GM23248 (cell line): ENCODE measurements at places on chromosomes 3 and 15.

GRCh38 chr3:65714134-65714533 is 324.6 kb downstream of the MAGI1 start:
- DNase-seq: peak; percentile 17

- no peak for DNase-seq
These were observed 186.2 kb downstream of the GOLGA6L6 start for GRCh38 chr15:20355256-20355868.

DNA sequence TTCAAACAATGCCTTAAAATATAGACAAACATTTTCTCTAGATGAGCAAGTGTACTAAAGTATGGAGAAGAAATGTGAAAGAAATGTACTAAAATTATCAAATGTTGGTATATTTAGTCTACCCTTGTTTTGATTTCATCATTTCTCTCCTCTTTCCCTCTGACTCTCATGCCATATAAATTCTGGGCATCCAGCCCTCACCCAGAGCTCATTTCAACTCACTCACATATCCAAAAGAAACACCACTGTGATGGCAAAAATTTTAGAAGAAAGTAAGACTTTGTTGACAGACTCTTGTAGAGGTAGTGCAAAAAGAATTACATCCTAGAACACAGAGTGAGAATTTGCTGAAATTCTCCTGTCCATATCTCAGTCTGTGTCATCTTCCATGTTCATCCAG is 377.8 kb upstream of the SUCLG2 start:
- no peak for DNase-seq

GRCh38 chr3:108378153-108378951 is 82.0 kb downstream of the HHLA2 start:
- DNase-seq: no peak

- DNase-seq: peak; percentile 93
These were observed 270.7 kb upstream of the LRTM1 start for GRCh38 chr3:55198554-55198953.

GRCh38 chr3:43326891-43327581 is 40.7 kb downstream of the SNRK start:
- DNase-seq: peak; percentile 10

DNA sequence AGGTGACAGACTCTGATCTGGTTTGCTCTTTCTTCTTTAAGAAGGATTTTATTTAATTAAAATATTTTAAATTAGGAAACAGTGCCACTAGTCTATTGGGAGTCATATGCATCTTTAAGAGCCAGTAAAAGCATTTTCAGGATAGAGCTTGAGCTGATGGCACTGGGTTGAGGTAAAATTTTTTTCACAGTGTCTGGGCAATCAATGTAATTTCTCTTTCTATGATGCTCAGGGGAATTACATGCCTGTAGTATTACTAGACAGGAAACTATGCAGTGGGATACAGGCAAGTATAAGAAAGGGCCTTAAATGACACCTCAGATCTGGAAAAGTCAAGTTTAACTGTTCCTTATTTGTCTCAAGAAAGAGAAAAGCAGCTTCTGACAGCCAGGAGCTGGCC is 76.4 kb downstream of the GAP43 start:
- DNase-seq: peak; percentile 67

GRCh38 chr15:54011656-54012055 is 33.4 kb downstream of the UNC13C start:
- no peak for DNase-seq

GRCh38 chr3:148896062-148896461 is 31.0 kb downstream of the CPA3 start:
- no peak for DNase-seq

DNA sequence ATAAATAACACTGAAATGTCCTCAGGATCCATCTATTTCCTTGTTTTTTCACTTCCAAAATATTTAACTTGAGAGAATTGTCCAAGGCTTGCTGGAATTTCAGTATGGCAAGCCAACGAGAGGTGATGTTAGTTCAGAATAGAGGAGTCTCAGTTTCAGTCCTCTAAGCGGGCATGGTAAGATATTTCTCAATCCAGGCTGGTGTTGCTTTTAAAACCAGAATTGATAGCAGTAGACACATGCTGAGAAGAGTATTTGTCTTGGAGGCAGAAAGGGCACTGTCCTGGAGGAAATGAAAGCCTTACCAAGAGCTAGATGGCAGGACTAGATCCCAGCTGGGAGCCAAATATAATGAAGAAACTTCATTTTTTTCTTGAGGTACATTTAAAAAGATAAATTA is 23.1 kb downstream of the PHLDB2 start:
- DNase-seq: no peak

GRCh38 chr3:159627229-159627628 is 361.4 kb upstream of the IL12A start:
- DNase-seq: no peak

DNA sequence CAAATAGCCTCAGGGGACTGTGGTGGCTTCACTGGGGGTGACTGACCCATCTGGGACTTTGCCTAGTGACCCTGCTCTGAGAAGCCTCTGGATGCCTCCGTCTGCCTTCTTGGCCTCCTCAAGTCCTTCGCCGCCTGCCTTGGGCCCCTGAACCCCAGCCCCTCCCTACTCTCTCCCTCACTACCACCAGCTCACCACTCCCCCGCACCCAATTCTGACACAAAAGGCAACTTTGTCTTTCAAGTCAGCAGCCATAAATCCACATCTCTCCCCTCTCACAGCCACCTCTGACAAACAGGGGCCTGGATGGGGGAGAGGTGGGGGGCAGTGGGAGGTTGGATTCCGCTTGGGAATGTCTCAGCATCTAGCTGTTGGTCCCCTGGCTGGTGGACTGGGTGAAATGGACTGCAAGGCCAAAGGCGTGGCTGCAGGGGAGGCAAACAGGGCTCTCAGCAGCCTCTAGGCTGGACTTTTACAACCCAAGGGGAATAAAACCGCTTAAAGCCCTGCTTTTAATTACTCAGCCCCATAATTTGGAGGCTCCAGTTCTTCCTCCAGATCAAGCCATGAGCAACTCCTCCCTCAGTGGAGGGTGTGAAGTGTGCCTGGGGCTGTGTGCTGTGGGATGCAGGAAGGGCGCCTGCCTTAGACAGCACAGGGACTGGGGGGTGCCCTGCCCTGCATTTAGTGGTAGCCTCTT is 33.4 kb downstream of the IGDCC3 start:
- DNase-seq: no peak

DNA sequence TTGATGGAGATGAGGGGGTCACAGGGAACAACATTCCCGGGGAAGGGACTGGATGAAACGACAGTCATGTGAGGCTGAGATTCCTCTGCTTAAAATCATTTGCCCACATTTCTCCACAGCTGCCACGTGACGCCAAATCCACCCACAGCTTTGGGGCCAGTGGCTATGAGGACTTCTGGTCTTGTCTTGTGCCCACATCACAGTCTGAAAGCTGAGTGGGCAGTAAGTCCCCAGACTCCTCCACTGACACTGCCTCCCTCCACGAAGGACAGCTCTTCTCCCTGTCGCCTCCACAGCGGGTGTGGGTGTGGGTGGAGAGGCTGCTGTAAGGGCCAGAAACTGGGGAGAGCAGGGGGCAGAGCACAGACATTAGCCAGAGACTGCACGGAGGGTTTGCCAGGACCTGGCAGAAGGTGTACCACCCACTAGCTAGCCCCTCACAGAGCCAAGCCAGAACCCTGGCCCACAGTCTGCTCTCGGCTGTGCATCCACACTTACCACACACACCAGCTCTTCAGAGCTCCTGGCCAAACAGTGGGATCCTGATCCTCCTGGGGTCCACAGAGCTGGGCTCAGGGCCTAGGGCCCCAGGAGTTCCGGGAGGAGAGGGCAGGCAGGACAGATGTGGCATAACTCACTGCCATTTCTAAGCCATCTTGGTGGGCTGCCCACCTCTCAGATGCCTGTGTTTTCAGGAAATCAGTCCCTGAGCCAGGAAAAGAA is 24.2 kb downstream of the RAB6B start:
- no peak for DNase-seq

DNA sequence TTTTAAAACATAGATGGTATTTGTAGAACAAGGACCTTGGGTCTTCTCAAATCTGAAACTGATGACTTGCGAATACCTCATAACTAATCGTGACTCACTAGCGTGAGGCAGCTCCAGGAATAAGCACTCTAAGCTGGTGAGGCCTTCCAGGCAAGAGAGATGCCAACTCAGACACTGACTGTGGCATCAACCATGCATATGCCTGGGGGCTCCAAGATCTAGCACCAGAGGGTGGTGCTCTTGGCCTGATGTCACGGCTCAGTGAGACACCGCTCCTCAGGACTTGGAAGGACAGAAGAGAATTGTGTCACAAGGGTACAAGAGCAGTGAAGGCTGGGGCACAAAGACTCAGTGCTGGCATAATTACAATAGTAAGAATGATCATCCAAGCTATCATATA is 125.0 kb upstream of the TRIM42 start:
- peak; percentile 27 for DNase-seq

GRCh38 chr3:59769127-59769750 is 719.4 kb upstream of the CFAP20DC start:
- no peak for DNase-seq

GRCh38 chr15:50790778-50791453 is 25.4 kb upstream of the SPPL2A start:
- DNase-seq: no peak

DNA sequence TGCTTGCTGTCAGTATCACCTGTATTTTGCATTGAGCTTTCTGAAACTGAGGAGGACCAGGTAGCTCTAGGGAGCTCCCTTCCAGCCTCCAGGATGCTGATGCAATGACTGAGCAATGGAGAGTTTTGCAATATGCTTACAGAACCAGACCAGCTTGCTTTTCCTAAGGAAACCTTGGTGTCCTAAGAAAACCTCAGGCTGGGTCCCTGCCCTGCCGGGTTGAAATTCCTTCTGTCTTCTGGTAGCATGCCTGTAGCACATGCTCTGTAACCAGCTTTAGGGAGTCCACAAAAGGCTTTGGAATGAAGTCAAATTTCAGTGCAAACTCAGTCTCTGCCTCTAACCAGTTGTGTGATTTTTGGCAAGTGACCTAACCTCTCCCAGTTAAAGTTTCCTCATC is 65.8 kb upstream of the GSK3B start:
- peak; percentile 98 for DNase-seq

DNA sequence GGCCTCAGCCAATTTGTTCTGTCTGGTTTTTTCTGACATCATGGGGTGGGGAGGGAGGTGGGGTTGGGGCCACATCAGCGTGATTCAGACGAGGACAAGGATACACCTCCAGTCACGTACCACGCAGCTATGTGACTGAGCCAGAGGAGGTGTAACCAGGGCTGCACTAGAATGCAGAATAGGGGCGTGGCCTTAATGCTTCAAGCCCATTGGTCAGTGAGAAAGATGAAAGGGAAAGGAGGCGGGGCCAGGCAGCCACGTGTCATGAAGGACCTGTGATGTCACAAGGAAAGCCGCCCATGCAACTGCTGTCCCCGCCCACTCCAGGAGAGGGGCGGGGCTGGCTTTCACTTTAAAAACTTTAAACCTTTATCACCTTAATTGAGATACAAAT is at the start of gene GOLGA6L2:
GOLGA6L2 (minus strand) TSS at position 137 of the 394 bp plus-strand sequence; CDS start at position 75, 62 bp downstream.
- peak; percentile 8 for DNase-seq

- peak; percentile 44 for DNase-seq
These were observed 265.9 kb downstream of the TJP1 start for GRCh38 chr15:29556380-29556779.

- no peak for DNase-seq
These were observed 15.4 kb downstream of the PSTPIP1 start for GRCh38 chr15:77010312-77010686.

- DNase-seq: peak; percentile 42
These were observed 59.7 kb downstream of the STARD5 start for GRCh38 chr15:81264072-81264857.

DNA sequence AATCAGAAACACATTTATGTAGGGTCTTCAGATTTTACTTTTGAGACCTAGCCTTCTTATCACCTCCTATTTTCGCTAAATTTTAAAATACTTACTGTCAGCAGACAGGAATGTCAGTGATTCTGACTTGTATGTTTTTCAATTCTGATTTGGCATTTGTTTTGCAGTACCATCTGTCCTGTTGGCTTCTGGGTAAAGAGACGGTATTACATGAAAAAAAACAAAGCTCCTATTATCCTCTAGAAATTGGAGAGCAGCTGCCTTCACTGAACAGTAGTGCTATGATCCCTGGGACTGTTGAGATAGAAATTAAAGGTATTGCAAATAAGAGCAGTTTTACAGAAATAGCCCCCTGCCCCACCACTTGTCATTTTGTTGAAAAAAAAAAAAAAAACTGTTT is 8.4 kb downstream of the ARMC8 start:
- DNase-seq: no peak

GRCh38 chr3:22982981-22983587 is 220.0 kb upstream of the UBE2E2 start:
- no peak for DNase-seq

- no peak for DNase-seq
These were observed 16.9 kb downstream of the ASTE1 start for GRCh38 chr3:131009698-131010097.

DNA sequence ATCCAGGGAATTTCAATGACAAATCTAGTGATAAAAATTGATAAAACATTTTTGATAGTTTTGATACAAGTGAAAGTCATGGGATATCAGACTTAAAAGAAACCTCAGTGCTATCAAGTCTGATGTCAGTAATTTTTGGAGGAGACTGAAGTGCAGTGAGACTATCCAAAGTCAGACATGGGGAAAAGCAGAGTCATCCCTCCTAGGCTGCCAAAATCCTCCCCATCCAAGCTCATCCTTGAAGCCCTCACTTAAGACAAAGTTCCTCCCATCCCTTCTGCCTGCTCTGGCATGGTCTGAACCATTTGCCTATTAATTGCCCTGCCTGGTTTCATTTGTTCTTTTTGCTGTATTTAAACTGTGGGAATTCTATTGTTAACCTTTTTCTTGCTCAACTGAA is 456.9 kb upstream of the UBE2E2 start:
- DNase-seq: no peak

DNA sequence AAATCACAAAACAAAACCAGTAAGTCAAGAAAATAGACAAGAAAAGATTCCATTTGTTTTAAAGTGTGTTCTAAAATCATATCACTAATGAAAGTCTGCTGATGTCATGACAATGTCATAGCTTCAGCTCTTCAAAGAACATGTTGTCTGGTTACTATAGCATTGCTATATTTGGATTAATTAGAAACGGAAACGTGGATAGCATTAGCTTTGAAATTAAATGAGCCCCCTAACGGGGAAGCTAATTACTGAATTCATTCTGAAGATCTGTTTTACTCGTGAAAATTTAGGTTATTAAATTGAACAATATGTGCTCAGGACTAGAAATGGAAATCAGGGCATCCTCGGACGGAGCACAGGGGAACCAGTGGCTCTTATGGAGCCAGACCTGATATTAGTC is 316.7 kb upstream of the AGTR1 start:
- DNase-seq: no peak

- DNase-seq: no peak
These were observed 50.3 kb upstream of the SELENOK start for GRCh38 chr3:53941950-53942349.

DNA sequence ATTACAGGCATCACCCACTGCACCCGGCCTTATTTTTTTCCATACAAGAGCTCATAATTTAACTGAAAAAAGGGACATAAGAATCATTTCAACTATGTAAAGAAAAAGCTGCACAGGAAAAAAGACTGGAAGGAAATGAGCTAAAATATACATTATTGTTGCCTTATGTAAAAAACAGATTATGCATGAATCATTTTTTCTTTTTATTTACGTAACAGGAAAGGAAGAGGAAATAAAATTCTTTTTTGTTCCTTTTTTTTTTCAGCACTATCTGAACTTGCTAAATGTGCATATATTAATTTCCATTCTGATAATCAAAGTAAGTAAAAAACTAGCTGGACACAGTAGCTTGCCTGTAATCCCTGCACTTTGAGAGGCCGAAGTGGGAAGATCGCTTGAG is 12.1 kb downstream of the KIF9 start:
- DNase-seq: no peak

GRCh38 chr3:38721207-38721772 is 71.8 kb upstream of the SCN5A start:
- no peak for DNase-seq
